Large intestine (tissue), 12 donors: ENCODE measurements at places on chromosomes 16 and 17. TPM values are rescaled to one million over a fixed set of nuclear protein-coding genes. Genes with fewer than 3 reads are reported as not detected.

DNA sequence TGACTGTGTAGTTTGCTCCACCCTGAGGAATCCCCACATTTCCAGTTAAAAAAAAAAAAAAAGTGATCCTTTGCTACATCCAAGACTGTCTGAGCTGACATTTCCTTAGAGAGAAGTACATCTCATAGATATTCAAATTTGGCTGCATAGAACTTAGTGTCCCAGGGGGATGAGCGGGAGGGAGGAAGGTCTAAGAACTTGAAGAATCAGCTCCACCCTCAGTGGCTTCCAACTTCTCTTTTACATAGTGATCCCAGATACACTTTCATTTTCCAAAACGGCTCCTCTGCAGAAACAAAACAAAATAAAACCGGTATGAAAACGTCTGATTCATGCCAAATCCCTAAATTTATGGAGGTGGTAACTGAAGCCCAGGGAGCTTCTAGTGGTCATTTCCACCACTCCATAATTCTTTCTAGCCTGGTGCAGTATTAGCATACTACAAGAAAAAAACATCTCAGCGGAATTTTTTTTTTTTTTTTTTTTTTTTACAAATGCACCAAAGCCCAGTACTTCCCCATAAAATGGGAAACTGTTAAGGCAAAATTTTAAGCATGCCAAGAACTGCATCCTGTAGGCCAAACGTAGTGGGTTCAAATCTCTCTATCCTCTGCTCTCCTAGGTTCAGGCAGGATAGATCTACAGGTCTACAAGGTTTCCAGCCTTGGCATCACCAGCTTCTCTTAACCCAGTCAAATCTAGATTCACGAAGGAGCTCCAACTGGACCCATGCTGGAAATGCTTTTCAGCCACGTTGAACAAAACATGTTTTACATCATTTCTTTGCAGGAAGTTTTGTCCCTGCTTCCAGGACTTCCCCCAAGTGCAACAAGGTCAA lies 29.3 kb downstream of the MAF start:
- no peaks in the 10 kb centered on the region for H3K36me3 ChIP-seq
- peaks cover 2% of the 10 kb centered on the region for H3K27me3 ChIP-seq
- H3K27ac ChIP-seq, result no peak overlapping the region
- no peak for DNase-seq

- no peaks in the 10 kb centered on the region for H3K27me3 ChIP-seq
- no peak overlapping the region for H3K4me3 ChIP-seq
- DNase-seq, result no peak
- no peaks in the 10 kb centered on the region for H3K36me3 ChIP-seq
- peak overlapping the region; percentile 8 for H3K27ac ChIP-seq
Observed at GRCh38 chr17:48240562-48241130, 133.1 kb downstream of the SNX11 start.

DNA sequence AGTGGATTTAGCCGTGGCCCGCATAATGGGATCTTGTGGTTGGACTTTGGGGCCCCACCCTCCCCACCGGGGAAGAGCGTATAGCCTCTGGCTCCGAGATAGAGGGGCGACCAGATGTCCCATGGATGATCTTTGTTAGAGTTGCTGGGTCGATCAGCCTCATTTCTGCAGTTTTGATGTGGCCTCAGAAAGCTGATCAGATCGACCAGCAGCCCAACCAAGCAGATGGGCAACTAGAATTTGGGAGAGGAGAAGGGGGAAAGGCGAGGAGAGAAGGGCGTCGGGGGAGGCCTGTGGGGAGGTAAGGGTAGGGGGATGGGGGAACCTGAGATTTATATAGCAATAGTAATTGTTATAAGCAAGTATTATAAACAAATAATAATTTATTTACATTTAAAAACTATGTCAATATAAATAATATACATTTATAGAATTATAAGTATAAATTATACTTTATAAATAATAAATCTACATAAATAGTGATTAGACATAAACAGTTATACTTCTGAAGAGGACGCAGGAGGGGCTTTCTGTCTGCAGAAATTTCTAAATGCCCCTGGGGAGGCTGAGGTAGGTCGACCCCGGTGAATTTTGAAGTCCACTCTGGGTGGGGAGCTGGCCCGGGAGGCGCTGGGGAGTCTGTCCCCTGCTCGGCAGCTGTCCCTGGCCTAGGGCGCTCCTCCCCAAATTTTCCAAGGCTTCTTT lies 136.3 kb downstream of the KCNJ12 start:
- H3K27me3 ChIP-seq, result peaks cover 28% of the 10 kb centered on the region
- H3K4me3 ChIP-seq, result no peak overlapping the region
- no peaks in the 10 kb centered on the region for H3K36me3 ChIP-seq
- no peak for DNase-seq
- H3K4me1 ChIP-seq, result peaks cover 3% of the 10 kb centered on the region

DNA sequence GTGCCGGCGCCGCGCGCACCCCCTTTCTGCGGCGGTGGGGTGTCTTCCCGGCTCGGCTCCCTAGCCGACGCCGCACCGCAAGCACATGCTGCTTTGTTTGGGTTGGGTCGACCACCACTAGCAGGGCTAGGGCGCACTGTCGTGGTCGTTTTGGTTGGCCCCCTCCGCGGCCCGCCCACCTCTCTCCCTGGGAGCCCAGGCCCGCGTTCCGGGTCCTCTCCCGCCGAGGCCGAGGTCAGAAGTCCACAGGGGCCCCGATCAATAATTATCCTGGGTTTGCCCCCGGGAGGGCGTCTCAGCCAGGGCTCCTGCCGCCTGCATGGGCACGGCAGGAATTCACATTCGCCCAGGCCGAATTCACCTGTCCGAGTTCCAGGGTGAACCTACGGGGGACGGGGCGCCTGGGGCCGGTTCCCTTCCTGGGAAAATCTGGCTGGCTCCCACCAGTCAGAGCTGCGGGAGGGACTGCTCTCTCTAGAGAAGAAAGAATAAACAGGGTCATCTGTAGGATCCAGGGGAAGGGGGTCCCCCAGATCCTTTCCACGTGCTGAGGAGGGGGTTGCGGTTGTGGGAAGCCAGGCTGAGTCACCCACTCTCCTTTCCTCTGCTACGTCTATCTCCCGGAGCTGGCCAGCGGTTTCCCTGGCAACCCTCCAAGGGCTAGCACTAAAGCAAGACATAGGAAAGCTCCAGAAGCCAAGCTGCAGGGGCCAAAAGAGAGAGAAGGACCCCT lies 584 bp upstream of the STAT5B start:
- peak overlapping the region; percentile 82 for H3K27ac ChIP-seq
- H3K36me3 ChIP-seq, result no peaks in the 10 kb centered on the region
- peak overlapping the region; percentile 81 for H3K4me3 ChIP-seq
- H3K4me1 ChIP-seq, result peaks cover 17% of the 10 kb centered on the region
- no peaks in the 10 kb centered on the region for H3K27me3 ChIP-seq

NUP93 gene
- polyA plus RNA-seq, result 40.4 TPM

DNA sequence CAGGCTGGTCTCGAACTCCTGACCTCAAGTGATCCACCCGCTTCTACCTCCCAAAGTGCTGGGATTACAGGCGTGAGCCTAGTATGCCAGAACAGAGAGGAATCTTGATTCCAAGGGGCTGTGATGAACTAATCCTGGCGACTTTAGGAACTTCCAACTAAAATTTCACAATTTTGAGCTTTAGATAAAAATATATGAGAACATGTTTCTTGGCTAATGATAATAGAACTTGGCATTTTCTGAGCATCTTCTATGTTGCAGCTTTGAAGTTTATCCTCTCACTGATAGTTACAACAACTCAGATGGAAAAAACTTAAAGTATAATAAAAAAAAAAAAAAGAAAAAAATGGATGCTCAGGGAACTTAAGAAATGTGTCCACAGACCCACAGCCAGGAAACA lies 69.8 kb upstream of the WSCD1 start:
- no peaks in the 10 kb centered on the region for H3K4me1 ChIP-seq
- H3K4me3 ChIP-seq, result no peak overlapping the region
- DNase-seq, result no peak
- H3K27me3 ChIP-seq, result no peaks in the 10 kb centered on the region

FGF11 gene
- polyA plus RNA-seq, result 1.3 TPM

PDE6G gene
- 2.6 TPM for polyA plus RNA-seq

- no peak overlapping the region for H3K27ac ChIP-seq
- H3K36me3 ChIP-seq, result no peaks in the 10 kb centered on the region
- H3K4me3 ChIP-seq, result no peak overlapping the region
- no peaks in the 10 kb centered on the region for H3K27me3 ChIP-seq
- DNase-seq, result no peak
Observed at GRCh38 chr16:81987706-81988105, 23.6 kb downstream of the SDR42E1 start.

DNA sequence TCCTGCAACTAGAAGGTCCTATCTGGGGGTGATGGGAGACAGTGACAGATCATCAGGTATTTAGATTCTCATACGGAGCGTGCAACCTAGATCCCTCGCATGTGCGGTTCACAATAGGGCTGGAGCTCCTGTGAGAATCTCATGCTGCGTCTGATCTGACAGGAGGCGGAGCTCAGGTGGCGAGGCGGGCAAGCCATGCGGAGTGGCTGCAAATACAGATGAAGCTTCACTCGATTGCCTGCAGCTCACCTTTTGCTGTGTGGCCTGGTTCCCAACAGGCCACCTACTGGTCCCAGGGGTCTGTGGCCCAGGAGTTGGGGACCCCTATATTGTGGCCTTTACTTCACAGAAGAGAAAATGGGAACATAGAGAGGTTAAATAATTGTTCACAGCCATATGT lies 200.4 kb downstream of the IRF8 start:
- DNase-seq, result no peak
- H3K4me1 ChIP-seq, result peaks cover 12% of the 10 kb centered on the region
- H3K4me3 ChIP-seq, result no peak overlapping the region
- H3K36me3 ChIP-seq, result no peaks in the 10 kb centered on the region

CIITA gene
- 11.9 TPM for polyA plus RNA-seq

DNA sequence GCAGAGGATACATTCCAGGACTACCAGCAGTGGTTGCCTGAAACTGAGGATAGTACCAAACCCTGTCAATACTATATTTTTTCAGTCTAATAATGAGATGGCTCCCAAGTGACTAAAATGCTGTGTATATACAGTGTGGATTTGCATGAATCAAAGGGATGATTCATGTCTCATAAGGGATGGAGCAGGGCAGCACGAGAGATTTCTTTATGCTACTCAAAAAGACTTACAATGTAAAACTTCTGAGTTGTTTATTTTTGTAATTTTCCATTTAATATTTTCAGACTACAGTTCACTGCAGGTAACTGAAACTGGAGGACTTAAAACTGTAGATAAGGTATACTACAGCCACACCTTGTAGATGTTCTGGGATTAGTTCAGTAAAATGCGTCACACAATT lies 674.7 kb upstream of the SALL1 start:
- H3K36me3 ChIP-seq, result no peaks in the 10 kb centered on the region
- no peak overlapping the region for H3K4me3 ChIP-seq
- H3K27ac ChIP-seq, result no peak overlapping the region
- no peak for DNase-seq
- H3K4me1 ChIP-seq, result no peaks in the 10 kb centered on the region
- no peaks in the 10 kb centered on the region for H3K27me3 ChIP-seq

CDH11 gene
- 27.8 TPM for polyA plus RNA-seq

DNA sequence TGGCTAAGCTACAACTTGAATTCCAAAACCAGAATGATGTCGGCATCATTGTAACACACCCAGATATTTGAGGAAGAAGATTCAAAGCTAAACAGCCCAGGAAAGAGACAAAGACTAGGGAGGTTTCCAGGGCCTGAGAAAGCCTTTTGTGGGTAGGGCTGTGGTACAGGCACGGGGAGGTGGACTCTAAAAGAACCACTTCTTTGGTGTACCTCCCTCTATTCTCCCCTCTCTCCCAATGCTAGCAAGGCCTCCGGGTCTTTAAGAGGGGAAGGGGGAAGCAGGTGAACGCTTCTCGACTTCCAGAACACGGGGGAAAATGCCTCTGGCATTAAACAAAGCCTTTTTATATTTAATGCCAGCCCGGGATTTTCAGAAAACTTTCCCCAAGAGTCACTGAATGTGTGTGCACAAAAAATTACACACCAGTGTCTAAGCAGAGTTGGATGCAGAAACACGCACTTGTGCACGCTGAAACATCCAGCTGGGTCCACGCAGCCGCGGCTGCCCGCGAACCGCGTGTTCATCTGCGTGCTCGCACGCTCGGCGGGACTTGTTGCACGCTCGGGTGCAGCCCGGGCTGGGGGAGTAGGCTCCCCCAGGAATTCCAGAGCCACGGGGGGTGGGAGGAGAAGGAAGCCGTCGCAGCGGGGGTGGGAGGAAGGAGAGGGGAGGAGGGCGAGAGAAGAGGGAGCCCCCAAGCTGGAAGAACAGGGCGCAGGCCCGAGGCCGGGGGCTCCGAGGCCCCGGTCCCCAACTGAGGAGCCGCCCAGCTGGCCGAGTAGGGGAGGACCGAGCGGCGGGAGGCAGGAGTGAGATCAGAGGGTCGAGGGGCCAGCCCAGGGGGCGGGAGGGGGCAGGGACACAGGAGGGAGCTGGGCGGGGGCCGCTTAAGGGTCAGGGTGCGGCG lies 20.1 kb upstream of the ZNF423 start:
- no peak for DNase-seq
- H3K36me3 ChIP-seq, result no peaks in the 10 kb centered on the region
- peak overlapping the region; percentile 23 for H3K4me3 ChIP-seq
- H3K4me1 ChIP-seq, result peaks cover 16% of the 10 kb centered on the region
- no peaks in the 10 kb centered on the region for H3K27me3 ChIP-seq

OR4D1 gene
- polyA plus RNA-seq, result 0.01 TPM

DNA sequence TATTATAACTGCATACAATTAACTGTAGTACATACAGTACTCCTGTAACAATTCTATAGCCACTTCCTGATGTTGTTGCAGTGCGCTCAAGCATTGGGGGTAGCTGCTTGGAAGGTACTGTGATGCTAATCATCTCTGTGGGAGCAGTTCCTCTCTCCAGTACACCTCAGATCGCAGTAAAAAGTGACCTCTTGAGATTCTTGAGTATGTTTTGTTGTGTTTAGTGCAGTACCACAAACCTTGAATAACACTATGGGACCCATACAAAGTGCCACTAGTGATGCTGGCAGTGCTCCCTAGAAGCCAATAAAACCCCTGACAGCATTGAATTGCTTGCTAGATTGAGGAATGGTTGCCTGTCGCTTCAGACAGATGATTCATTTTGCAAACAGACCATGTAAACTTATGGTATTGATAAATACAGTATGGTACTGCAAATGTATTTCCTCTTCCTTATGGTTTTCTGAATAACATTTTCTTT lies 193.0 kb downstream of the SPECC1 start:
- no peaks in the 10 kb centered on the region for H3K27me3 ChIP-seq
- H3K4me3 ChIP-seq, result no peak overlapping the region
- H3K36me3 ChIP-seq, result no peaks in the 10 kb centered on the region
- DNase-seq, result no peak

SGCA gene
- polyA plus RNA-seq, result 1.2 TPM

NLGN2 gene
- polyA plus RNA-seq, result 12.9 TPM

KIFC3 gene
- polyA plus RNA-seq, result 82.3 TPM

- H3K27me3 ChIP-seq, result no peaks in the 10 kb centered on the region
- DNase-seq, result no peak
- H3K36me3 ChIP-seq, result peaks cover 13% of the 10 kb centered on the region
Observed at GRCh38 chr17:76683011-76683755, 27.6 kb downstream of the MXRA7 start.

GRCh38 chr16:19168371-19169081 lies 486 bp downstream of the SYT17 start:
- H3K27ac ChIP-seq, result peak overlapping the region; percentile 50
- peak overlapping the region; percentile 71 for H3K4me3 ChIP-seq
- H3K36me3 ChIP-seq, result no peaks in the 10 kb centered on the region
- H3K4me1 ChIP-seq, result peaks cover 16% of the 10 kb centered on the region
- peaks cover 3% of the 10 kb centered on the region for H3K27me3 ChIP-seq
- peak; percentile 74 for DNase-seq

- H3K27me3 ChIP-seq, result no peaks in the 10 kb centered on the region
- H3K27ac ChIP-seq, result no peak overlapping the region
- DNase-seq, result no peak
- H3K36me3 ChIP-seq, result no peaks in the 10 kb centered on the region
Observed at GRCh38 chr17:60559995-60560859, 34.2 kb upstream of the APPBP2 start.

GRCh38 chr17:74368341-74369081 lies 1.2 kb downstream of the GPR142 start:
- peaks cover under 1% of the 10 kb centered on the region for H3K4me1 ChIP-seq
- H3K27ac ChIP-seq, result no peak overlapping the region
- DNase-seq, result no peak
- H3K4me3 ChIP-seq, result no peak overlapping the region
